ENCODE measurements at places on chromosomes 6 and 20.
A peak's percentile ranks its signal among the peaks of the same experiment; 100 is the strongest.

DNA sequence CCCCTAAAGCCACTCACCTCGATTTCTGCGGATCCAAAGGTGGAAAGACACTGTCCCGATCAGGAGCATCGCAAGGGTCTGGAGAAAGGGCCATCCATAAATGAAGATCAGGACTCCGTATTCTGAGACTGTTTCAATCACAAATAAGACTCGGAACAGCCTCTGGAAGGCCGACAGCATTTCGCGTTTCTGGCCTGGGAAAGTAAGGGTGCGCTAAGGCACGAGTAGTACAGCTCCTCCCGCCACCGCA is 44.6 kb downstream of the DPPA5 start:
- peak; percentile 22 for DNase-seq

GRCh38 chr20:62637110-62637509 is 5.2 kb upstream of the SLCO4A1 start:
- DNase-seq: no peak

DNA sequence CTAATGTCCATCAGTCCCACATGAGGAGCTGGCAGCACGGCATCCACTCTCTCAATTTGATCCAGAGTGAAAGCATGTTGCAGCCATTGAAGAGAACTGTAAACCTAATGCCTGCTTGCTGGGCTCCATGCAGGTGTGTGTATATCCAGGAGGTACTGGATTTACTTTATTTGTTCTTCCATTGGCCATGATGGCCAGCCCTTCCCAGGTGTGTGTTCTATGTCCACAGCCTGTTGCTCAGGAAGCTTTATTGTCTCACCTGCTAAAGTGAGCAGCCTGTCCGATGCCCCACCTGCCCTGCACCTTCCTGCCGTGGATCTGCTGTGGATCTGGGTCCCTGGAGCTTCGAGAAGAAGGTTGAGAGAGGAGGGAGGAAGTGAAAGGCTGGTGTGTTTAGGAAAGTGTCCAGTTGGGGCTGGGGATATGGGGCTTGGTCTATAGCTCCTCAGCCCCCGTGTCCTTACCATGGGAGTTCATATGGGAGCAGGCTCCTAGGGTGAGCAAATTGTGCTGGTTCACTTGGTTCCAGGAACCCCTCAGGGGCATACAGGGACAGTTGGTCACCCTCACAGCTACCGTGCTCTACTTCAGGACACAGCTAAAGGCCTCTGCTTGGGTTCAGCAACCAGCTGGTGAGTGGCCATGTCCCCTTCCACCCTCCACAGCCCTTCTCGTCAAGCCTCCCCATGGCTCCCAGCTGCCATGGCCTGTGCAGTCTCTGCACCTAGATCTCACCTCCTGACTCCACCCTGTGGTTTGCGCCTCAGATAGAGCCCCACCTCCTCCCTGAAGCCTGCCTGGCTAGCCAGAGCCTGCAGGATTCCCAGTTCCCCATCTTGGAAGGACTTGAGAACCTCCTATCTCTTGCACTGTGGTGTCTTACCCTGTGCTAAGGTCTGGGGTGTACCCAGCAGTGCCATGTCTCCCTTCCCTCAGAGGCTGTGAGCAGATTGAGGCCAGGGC is 12.7 kb downstream of the TREML2 start:
- DNase-seq: no peak

DNA sequence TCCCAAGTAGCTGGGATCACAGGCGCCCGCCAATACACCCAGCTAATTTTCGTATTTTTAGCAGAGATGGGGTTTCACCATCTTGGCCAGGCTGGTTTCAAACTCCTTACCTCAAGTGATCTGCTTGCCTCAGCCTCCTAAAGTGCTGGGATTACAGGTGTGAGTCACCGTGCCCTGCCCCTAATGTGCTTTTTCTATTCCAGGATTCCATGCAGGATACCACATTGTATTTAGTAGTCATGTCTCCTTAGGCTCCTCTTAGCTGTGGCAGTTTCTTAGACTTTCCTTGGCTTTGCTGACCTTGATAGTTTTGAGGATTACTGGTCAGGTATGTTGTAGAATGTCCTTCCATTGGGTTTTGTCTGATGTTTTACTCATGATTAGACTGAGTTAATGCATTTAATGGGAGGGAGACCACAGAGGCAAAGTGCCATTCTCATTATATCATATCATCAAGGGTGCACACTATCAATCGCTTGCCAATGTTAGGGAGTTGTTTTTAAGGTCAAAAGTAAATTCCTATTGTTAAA is 39.6 kb upstream of the TNFAIP3 start:
- DNase-seq: no peak

- no peak for DNase-seq
Observed at GRCh38 chr6:19454001-19454720, 383.0 kb upstream of the ID4 start.

- no peak for DNase-seq
Observed at GRCh38 chr20:45948261-45948733, 13.8 kb downstream of the PCIF1 start.

- DNase-seq: peak; percentile 39
Observed at GRCh38 chr6:79586548-79586947, 44.6 kb upstream of the SH3BGRL2 start.

DNA sequence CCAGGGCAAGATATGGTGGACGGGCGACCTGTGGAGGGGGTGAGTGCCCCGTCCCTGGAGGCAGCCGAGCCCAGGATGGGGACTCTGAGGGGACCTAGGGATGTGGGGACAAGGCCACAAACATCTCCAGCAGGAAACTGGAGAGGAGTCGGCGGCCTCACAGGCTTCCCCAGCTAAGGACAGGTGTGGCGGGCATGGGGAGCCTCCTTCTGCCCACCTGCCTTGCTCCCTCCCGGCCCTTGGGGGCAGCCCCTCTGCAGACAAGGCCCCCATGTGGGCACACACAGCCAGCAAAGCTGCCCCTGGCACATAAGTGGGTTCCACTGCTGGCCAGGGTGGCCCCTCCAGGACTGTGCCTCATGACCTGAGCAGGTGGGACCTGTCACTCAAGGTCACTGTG is 4.6 kb downstream of the CHRNA4 start:
- DNase-seq: no peak

DNA sequence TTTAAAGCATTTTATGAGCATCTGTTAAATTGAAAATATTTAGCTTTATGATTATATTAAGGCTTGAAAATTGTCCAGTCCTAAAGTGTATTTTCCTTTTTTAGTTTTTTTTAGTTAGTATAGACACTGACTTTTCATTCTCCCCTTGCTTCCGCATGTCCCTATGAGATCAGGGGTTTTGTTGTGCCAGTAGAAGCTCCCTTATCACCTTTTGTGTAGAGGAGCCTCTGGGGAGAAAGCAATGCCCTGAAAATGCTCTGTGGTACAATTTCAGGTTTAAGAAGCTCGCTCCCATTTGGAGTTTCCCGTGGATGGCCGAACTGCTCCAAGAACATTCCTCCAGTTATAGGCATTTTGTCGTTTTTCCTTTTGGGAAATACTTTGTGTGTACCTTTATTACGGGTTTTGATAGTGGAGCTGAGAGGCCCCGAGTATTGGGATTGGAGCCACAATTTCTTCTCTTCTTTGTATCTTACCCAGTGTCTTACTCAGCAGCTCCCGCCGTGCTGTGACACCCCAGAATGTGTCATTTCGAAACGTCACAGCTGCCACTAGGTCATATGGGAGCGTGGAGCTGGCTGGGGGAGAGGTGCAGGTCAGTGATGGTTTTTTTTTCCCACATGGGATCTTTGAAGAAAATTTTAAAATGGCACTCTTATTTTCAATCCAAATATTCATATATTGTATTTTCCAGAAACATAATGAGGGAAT is 49.9 kb downstream of the RPRD1B start:
- DNase-seq: no peak

DNA sequence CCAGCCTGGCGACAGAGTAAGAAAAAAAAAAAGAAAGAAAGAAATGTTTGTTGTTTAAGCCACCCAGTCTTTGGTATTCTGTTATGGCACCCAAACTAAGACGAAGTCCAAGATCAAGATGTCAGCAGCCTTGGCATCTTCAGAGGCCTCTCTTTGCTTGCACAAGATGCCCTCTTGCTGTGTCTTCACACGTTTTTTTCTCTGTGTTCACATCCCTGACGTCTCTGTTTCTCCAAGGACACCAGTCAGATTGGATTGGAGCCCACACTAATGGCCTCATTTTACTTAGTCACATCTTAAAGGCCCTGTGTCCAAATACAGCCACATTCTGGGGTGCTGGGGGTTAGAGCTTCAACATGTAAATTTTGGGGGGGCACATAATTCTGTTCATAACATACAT is 380.9 kb downstream of the GJA1 start:
- no peak for DNase-seq

GRCh38 chr6:31794294-31794865 is 1.2 kb downstream of the VARS1 start:
- no peak for DNase-seq

GRCh38 chr6:146444189-146444588 is 99.4 kb upstream of the RAB32 start:
- no peak for DNase-seq

GRCh38 chr6:167717455-167717854 is 109.3 kb upstream of the AFDN start:
- DNase-seq: no peak

- DNase-seq: no peak
Observed at GRCh38 chr20:18057994-18058349, 256 bp upstream of the OVOL2 start.

GRCh38 chr6:165451838-165452237 is 142.4 kb upstream of the C6orf118 start:
- no peak for DNase-seq

DNA sequence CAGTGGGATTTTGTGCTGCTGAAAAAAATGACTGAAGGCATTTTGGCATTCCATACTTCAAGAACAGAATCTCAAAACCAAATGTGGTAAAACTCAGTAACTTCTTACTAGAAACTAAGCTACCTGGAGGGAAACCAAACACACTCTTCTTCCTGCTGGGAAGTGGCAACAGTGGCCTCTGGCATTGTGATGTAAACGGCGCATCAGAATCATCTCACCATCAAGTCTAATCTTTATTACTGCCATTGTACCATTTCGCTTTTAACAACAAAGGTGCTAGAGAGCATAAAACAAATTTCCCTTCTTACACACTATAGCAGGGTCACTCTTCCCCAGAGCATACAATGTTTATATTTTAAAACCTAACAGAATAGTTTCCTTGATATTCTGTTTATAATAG is 101.6 kb upstream of the CEP162 start:
- peak; percentile 30 for DNase-seq

- no peak for DNase-seq
Observed at GRCh38 chr6:128389820-128390534, 130.4 kb downstream of the PTPRK start.

- DNase-seq: no peak
Observed at GRCh38 chr20:50188287-50188688, 2.3 kb upstream of the CEBPB start.

DNA sequence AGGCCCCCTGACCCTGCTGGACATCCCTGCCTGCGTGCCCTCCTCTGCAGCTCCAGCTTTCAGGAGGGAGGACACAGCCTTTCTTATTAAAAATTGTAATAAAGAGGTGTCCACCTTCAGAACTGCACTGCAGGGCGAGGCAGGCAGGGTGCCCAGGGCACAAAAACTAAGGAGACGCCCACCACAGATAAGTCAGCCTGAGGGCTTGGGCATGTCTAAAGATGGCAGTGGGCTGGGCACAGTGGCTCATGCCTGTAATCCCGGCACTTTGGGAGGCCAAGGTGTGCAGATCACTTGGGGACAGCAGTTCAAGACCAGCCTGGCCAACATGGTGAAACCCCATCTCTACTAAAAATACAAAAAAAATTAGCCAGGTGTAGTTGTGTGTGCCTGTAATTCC is 7.0 kb upstream of the C20orf144 start:
- no peak for DNase-seq

- DNase-seq: peak; percentile 38
Observed at GRCh38 chr6:79536585-79536953, 661 bp downstream of the LCA5 start.

DNA sequence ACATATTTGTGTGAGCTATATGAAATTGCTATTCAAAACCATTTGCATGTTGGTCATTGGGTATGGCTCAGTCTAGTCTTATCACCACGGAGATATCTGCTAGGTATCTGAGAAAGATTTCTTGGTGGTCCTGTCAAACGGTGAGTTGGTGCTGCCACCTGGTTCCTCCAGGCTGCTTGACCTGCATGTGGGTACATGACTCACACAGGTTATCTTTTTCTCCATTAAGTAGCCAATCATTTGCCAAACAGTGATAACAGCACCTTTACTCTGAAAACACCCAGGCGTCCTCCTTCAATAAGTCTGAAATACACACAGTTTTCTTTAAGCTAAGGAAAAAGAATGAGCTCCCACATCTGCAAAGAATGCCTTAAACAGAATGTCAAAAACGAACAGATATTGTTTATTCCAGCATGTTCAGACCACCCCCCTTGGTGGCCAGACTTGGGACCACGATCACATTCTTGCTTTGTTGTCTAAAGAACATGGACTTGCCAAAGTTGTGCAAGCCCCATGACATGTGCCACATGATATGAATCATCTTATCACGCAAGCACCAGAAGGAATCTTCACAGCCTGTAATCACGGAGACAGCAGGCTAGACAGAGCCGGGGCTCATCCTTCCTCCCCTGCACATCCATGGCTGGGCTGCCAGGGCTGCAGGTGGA is 200.7 kb upstream of the THBS2 start:
- no peak for DNase-seq

- DNase-seq: no peak
Observed at GRCh38 chr6:161232467-161232866, 41.4 kb downstream of the AGPAT4 start.
